ENCODE measurements at places on chromosomes 6 and 20.

- no peak for DNase-seq
Observed at GRCh38 chr6:44661221-44662008, 273.9 kb downstream of the CDC5L start.

- no peak for DNase-seq
Observed at GRCh38 chr6:118649918-118650581, 1.3 kb downstream of the CEP85L start.

GRCh38 chr20:35525639-35526038 lies 3.8 kb downstream of the C20orf173 start:
- DNase-seq: no peak

DNA sequence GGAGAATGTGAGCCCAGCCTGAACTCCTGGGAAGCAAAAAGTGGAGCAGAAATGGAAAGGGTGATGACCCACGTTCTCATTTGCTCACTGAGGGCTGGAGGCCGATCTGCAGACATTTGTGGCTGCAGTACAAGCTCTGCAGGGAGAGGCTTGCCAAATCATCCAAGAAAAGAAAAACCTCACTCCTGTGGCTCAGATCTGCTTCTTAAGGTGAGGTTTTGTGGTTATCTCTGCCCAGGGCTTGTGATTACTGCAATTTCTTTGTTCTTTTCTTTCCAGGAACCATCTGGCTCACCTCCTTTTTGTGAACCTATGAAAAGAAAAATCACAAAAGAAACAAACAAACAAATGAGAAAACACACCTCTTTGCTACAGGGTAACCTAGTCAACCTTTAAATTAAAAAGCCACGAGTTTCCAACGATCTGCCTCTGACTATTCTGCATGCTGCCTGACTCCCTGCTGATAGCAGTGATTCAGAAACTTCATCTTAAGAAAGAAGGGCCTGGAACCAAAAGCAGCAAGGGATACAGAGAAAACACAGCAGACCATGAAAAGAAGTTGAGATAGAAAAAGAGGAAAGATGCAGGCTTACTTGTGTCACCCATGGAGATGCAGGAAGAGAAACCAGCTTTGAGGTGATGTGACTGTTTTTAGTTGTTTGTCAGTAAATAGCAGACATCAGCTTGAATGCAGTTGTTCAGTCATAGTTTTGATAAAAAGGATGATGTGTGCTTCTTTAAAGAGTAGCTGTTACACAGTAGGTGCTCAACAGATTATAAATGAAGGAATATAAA lies 165.1 kb downstream of the LMBRD1 start:
- DNase-seq: no peak

GRCh38 chr6:70717038-70717801 lies 49.5 kb downstream of the SMAP1 start:
- DNase-seq: no peak

DNA sequence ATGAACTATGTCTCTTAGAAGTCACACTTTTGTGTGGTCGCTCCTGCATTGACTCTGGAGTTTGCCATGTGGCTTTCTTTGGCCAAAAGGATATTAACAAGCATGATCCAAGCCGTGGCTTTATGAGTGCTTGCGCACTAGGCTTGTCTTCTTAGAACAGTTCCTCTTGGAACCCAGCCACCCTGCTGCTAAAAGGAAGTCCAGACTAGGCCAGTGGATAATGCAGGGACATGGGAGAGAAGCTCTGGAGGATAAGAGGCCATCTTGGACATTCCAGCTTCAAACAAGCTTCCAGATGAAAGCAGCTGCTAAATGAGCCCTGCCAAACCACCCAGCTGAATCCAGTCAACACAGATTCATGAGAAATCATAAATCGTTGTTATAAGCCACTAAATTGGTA lies 346.4 kb downstream of the CDC5L start:
- DNase-seq: no peak

GRCh38 chr6:17101422-17102257 lies at the start of gene STMND1:
TSS of gene STMND1 (plus strand) at chr6:17102050. CDS start at chr6:17102258, 208 bp downstream.
- no peak for DNase-seq

GRCh38 chr20:52118016-52118623 lies 73.5 kb downstream of the ZFP64 start:
- no peak for DNase-seq

DNA sequence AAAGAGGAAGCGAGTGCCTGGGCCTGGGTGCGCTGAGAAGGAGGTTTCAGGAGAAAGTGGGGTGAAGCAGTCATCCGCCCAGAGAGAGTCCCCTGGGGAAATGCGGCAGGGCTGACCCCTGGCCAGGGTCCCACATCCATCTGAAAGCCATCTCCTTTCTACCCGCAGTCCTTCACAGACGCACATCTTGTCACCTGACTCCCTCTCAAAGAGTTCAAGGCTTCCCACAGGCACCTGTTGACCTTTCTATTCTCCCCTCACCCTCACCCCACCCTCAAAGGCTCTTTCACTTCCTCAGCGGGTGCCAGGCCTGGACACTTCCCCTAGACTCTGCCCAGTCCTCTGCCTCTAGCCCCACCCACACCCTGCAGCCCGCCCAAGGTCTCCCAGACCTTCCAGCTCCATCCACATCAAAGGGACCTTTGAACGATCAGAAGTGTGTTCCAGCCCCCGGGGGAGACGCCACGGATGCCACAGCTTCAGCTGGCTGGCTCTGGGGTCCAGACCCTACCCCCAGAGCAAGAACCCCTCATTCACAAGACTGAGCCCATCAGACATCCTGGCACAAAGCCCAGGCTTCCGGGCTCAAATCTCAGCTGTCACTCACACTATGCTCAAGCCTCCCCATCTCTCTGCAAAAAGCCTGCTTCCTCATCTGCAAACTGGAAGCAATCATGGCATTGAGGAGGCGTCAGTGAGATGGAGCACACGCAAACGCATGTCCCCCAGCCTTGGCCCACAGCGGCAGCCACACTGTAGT lies 2.1 kb downstream of the CTSZ start:
- peak; percentile 41 for DNase-seq

DNA sequence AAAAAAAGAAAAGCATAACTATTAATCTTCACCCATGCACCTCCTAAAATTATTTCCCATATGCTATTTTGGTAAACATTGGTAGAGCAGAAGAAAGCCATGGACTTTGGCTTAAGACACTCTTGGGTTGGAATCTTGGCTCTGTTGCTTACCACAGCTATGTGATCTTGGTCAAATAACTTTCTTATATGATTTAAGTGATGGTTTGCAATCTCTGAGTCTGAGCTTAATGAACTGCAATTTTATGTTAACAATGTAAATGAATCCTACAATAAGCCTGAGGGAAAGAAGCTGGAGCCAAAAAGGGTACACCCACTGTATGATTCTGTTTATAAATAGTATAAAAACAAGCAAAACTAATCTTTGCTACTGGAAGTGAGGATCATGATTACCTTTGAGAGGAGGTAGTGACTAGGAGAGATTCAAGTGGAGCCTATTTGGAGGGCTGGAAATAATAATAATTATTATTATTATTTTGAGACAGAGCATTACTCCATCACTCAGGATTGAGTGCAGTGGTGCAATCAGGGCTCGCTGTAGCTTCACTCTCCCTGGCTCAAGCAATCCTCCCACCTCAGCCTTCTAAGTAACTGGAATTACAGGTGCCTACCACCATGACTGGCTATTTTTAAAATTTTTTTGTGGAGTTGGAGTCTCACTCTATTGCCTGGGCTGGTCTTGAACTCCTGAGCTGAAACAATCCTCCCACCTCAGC lies 34.5 kb downstream of the ABRACL start:
- no peak for DNase-seq

- no peak for DNase-seq
Observed at GRCh38 chr6:72825315-72825911, 203.5 kb downstream of the KCNQ5 start.

Measured in activated CD4-positive, CD25-positive, alpha-beta regulatory T cell (primary cell).